ENCODE measurements at places on chromosomes 16 and 17.

DNA sequence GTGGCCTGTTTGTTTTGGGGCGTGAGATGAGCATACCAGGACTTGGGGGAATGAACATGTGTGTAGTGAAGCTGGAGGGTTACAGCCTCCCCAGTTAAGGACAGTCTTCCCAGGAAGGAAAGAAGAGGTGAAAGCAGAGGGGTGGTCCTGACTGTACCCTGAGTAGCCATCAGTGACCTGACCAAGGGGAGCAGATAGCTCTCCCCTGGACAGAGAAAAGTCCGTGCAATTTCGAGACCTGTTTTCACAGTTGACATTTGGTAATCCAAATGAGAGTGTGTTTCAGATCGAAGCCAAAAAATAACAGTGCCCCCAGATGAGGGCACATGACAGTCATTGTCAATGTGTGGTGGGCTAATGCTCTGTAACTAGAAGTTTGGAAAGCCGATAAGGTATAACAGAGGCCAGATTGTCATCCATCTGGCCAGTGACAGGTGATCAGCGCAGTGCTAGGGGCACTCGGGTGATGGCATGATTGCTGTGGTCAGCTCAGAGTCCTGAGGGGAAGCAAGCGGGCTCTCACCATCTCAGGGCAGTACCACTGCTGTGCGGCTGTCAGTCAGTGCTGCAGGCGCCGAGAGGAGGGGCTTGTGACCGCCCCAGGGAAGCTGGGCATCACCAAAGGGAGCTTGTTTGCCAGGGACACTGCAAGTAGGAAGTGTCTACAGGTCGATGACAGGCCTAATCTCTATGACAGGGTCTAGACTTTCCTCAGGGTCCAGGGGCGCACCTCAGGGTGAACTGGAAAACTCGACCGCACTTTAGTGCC lies 1.1 kb upstream of the NME2 start:
- no peak for DNase-seq

DNA sequence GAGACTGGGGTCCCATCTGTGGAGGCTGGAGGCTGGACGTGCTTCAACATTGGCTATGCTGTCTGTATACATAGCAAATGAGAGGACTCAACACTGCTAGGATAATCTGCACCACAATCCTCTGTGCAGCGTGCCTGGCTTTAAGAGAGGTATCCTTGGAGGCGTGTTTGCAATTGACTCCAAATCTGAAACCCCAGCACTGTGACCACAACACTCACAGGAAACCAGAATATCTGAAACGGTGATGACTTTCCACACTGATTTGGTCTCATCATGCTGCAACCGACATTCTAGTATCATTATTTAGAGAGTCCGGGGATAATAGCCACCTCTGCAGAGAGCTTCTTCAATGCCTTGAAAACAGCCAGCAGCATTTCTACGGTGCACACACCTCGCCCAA lies 35.1 kb downstream of the TLE7 start:
- DNase-seq = no peak

- no peak for DNase-seq
Measured at GRCh38 chr17:41539071-41539492, 11.0 kb upstream of the KRT19 start.

- no peak for DNase-seq
Measured at GRCh38 chr16:72999541-73000019, 48.3 kb downstream of the ZFHX3 start.

DNA sequence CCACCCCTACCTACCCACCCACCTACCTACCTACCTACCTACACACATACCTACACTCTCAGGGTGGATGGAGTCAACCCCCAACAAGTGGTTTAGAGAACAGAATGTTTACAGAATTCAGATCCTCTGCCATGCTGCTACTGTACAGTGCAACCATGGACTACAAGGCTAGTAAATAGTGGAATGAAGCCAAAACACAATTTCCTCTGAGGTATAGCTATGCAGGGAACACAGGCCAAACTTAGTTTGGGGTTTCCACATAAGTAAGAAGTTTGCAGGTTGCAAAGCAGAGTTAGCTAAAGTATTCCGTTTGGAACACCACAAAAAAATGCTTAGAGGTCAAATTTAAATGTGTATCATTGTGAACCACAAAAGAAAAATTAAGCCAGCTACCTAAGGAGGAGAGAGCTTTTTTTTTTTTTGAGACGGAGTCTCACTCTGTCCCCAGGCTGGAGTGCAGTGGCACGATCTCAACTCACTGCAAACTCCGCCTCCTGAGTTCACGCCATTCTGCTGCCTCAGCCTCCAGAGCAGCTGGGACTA lies 2.7 kb upstream of the AP1G1 start:
- no peak for DNase-seq

- no peak for DNase-seq
Measured at GRCh38 chr16:85867189-85867588, 31.8 kb upstream of the IRF8 start.

- no peak for DNase-seq
Measured at GRCh38 chr17:59916446-59916845, 23.5 kb downstream of the RPS6KB1 start.

DNA sequence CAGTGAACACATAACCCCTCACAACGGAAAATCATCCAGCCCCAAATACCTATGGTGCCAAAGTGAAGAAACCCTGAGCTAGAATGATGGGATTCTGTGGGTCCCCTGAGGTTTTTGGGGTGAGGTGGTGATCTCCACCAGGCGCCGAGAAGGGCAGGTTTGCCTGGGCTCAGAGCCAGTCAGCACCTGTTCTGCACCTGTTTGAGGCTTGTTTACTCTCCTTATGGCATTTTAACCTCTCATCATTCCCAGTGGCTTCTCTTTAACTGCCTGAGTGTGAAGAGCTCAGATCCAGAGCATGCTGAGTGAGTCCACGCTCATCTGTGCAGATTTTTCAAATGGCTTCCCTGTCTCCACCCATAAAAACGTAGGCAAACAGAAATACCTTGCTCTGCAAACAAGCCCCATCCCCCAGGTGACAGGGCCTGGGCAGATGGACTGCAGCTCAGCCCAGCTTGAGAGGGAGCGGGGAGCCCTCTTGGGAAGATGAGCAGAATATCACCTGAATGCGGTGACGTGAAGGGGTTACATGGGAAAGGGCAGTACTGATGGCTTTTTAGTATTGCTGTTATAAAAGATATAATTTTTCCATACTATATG lies 40.1 kb upstream of the CLEC19A start:
- no peak for DNase-seq

DNA sequence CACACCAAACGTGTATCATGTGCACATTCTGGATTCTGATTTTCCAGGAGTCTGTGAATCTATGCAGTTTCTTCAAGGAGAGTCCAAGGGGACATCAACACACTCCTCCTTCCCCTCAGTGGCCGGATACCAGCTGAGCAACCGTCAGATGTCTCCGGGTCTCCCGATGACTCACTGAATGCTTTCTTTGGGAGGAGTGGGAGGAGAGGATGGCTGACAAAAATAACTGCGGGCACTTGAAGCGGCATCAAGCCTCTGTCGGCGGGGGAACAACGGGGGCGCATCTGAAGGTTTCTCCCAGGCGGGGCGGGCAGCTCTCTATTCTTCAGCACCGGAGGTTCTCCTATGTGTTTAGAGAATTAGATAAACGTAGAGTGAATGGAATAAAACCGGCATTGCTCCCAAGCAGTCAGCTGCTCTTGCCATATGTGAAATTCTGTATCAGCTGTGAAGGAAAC lies 24.6 kb upstream of the LRRC75A start:
- no peak for DNase-seq

GRCh38 chr16:67965668-67966548 lies 2.5 kb downstream of the SLC12A4 start:
- DNase-seq = no peak

- no peak for DNase-seq
Measured at GRCh38 chr17:46916211-46916610, 6.7 kb upstream of the GOSR2 start.
